Sciatic nerve (tissue), 2 donors: ENCODE measurements at places on chromosomes 4 and X.

- no peak for DNase-seq
Measured at GRCh38 chrX:12794654-12795053, 3.4 kb downstream of the PRPS2 start.

GRCh38 chr4:88041626-88042025 lies 34.2 kb downstream of the PKD2 start:
- no peak for DNase-seq

GRCh38 chr4:184310171-184310567 lies 92.5 kb upstream of the ENPP6 start:
- DNase-seq: no peak

- DNase-seq: no peak
Measured at GRCh38 chr4:79197275-79198009, 128.4 kb downstream of the NAA11 start.

DNA sequence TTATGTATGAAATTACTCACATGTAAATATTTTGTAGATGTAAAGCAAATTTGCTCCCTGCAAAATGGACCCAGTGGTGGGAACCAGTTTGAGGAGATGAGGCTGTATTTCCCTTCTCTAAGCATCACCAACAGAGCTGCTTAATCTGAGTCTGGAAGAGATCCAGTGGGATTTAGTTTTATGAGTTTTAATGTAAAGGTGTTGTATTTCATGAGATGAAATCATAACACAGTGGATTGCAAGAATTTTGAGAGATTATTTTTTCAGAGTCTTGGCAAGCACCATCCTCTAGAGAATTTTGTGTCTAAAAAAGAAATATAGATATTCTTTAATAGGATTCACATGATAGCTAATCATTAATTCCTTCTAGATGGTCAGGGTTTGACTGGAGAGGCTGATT lies 35.6 kb upstream of the SFRP2 start:
- no peak for DNase-seq

GRCh38 chr4:95410387-95410977 lies 138.3 kb downstream of the UNC5C start:
- DNase-seq: no peak

GRCh38 chrX:30296408-30297254 lies 12.6 kb downstream of the NR0B1 start:
- DNase-seq: no peak

DNA sequence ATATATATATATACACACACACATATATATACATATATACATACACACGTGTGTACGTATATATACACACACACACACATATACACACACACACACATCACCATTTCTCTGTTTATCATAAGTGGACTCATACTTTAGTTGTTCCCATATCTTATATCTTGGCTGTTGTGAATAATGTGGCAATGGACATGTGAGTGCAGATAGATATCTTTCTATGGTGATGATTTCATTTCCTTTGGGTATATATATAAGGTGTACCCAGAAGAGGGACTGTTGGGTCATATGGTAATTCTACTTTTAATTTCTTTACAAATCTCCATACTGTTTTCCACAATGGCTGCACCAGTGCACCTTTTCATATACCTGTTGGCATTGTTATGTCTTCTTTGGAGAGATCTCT lies 105.9 kb downstream of the LARP1B start:
- DNase-seq: no peak

DNA sequence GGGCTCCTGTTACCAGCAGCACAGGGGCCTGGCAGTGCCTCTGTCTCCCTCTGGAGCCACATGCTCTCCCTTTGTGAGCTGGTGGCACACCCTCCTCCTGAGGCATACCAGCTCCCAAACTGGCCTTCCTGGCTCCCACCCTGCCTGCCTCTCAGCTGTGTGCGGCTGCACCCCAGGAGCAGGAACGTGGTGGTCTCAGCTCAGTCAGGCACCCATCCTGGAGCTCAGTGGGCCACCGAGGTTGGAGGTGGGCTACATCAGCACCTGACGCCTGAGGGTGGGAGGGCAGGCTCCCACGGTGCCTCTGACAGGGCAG lies 85.9 kb upstream of the NKX1-1 start:
- no peak for DNase-seq

DNA sequence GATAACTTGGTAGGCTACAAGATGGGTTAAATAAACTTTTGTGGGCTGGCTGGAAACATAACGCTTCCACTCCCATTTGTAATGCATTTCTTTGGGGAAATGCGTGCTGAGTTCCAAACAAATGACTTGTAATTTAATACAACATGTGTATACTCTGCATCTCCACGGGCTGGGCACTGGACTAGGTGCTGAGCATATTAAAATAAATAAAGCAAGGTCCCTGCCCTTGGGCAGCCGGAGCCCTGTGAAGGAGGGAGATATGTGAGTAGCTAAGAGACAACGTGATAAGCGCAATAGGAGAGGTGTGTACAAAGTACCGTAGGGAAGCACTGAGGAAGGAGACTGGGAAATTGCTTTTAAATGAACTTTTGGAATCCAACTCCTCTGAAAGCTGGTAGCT lies 147.2 kb upstream of the RBPJ start:
- DNase-seq: no peak

DNA sequence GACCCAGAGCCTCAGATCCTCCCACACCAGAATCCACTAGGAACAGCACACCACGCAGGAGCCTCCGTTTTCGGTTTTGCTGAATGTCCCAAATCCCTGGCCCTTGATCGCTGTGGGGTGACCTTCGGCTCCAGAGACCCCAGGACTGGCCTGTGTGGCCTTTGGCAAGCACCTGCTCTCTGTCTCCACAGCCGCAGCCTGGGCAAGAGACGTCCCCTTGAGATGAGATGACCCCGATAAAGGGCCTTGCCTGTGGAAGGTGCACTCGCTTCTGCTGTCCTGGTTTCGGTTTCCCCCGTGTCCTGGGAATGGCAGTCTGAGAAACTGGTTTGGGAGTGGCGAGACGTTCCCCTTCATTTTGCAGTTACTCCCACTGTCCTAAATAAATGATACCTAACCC lies 9.6 kb downstream of the PSAPL1 start:
- peak; percentile 37 for DNase-seq

DNA sequence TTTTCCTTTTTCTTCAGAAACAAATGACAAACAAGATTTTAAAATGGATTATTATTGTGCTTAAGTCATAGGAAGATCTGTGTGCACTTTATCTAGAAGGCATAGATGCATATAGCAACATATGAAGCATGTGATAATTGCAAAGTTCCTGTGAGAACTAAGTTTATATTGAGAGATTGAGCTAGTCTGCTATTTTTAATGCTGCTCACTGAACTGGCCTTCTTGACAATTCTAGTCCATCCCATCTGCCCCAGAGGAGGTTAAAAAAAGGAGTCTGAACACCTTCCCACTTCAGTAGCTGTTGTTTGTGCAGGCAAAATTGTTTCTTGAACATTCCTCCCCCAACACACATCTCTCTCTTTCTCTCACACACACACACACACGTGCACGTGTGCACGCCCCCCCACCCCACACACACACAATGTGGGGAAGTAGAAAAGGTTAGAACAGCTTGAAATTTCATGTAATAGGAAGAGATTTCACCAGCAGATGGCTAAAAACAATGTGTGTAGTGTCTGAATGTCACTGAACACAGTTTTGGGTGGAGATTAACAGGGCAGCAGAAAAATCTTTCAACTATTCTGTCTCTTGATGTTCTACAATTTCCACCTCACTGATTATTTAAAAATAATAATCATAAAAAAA lies 108.0 kb downstream of the GPM6A start:
- no peak for DNase-seq

DNA sequence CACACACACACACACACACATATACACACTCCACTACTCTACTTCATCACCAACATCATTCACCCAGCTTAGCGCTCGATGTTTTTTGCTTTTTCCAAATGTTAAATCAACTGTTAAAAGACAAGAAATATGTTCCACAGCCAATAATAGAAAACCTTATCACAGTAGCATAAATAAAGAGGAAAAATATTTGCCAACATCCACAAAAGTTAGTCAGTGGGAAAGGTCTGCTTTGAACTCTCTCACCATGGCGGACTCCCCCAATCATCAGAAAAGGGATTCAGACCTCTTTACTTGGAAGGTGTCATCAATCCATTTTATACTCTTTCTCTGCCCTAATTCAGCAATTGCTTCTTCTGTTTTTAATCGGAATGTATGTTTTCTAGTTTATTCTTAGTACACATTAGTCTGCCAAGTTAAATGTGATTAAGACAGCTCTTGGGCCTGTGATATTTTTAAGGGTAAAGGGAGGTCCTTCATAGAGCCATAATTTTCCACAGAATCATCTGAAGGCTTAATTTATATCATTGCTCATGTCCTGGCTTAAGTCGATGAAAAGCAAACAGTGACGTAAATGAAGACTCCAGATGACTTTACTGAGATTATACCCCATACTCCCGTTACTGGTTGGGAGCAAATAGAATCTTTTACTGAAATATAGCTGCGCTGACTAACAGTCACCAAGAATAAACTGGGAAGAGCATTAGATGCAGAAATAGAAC lies 29.7 kb upstream of the LGI2 start:
- no peak for DNase-seq

- no peak for DNase-seq
Measured at GRCh38 chr4:105147553-105148161, 981 bp downstream of the TET2 start.

DNA sequence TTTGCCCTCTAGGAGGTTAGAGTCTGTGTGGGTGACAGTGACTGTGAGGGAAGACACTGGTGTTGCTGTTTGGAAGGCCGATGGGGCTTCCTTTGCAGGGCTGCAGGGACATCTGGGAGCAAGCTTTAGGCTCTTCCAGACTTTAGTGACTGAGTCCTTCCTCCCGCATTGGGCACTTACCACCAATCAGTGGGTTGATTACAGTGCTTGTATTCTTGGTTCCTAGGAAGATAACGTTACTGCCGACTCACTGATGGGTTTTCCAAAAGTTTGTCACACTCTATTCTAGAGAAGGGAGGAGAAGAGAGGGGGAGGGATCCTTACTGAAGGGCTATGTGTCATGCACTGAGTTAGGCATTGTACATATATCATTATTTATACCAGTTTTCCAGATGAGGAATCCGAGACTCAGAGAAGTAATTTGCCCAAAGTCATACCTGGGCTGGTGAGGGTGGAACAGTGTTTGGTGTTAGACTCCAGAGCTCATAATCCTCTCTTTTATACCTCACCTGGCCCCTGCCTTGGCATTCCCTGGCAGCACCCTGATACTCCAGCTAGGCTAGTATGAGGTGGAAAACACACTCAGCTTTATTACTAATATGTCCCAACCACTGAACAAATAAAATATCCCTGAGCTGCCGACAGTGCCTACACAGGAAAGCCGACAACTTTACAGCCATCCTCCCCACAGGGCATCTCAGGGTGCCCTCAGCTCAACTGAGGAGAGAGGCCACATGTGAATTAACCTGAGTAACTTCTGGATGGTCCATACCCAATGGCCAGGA lies 3.8 kb downstream of the CHST7 start:
- DNase-seq: no peak

GRCh38 chr4:172124656-172125308 lies 311.6 kb downstream of the GALNTL6 start:
- DNase-seq: no peak

DNA sequence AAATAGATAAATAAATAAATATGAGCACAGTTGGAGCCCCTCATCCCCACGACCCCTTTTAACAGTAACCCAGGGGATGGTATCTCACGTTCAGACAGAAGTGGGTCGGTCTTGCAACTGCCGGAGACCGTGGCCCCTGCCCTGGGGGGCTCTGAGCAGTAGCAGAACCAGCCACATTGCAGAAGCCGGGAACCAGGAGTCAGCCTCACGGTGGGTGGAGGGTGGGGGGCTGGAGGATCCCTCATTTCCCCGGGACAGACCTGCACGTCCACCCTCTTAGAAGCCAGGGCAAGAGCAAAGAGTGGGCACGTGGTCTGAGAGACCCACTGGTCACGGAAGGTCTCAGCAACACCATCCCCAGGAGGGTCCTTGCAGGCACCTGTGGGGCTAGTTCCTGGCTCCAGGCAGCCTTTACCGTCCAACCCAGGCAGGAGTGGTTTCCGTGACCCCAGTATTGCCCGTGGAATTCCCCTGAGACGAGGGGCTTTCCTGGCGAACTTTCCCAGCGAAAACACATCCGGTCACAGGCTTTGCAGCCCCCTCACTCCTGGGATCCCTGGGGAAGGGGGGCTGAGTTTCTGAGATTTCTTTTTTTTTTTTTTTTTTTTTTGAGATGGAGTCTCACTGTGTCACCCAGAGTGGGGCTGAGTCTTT lies 8.8 kb upstream of the IL3RA start:
- no peak for DNase-seq

GRCh38 chr4:140680686-140681085 lies 75.5 kb downstream of the TBC1D9 start:
- no peak for DNase-seq

- DNase-seq: no peak
Measured at GRCh38 chr4:184825141-184825895, 450 bp downstream of the ACSL1 start.

- no peak for DNase-seq
Measured at GRCh38 chr4:132297346-132297745, 851.7 kb upstream of the PCDH10 start.

DNA sequence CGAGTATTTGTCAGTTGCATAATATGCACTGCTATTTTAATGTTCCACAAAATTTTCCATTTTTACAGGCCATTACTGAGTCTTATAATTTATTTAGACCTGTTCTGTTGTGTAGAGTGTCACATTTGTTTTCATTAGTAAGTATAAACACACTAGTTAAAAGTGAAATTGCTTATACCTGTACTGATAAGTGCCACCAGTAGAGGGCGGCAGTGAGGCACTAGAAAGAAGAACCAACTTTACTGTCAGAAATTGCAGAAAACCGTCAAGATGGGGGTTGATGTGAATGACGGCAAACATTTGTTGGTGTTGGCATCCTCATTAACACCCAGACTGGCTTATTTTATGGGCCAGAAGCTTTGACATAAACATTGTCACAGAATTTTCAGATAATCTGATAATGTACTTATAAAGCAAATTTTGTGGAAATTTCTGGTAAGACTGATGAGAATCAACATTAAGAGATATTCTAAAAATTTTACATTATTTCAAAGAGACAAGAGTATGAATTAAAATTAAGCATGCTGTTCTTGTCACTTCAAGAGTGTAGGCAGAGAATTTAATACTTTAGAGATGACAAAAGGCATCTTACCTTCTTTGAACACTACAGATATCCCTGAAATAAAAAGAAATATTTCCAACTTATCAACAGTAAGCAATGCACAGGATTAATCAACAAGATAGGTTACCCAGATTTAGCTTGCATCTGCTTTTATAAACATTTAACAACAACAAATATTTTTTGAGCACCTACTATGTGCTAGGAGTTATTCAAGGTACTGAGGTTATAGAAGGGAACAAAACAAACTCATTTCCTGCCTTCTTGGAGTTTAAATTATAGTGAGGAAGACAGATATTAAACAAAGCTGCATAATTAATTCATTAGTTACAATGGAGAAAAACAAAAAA lies 24.9 kb downstream of the ALPK1 start:
- DNase-seq: peak; percentile 79
